Hair follicular keratinocyte (primary cell): ENCODE measurements at places on chromosomes 16 and 17. TPM values are rescaled to one million over a fixed set of nuclear protein-coding genes. Genes with fewer than 3 reads are reported as not detected.

SOX15 gene
- 141 and 207 TPM in 2 replicates for total RNA-seq

ZNF652 gene
- 6.0 and 7.1 TPM in 2 replicates for total RNA-seq

MMP15 gene
- 9.1 and 9.5 TPM in 2 replicates for total RNA-seq

PRAC2 gene
- total RNA-seq = not detected in 2 replicates

UBTF gene
- total RNA-seq = 28.7 and 34.2 TPM in 2 replicates

RNF227 gene
- total RNA-seq = 2.6 and 5.9 TPM in 2 replicates

MT4 gene
- total RNA-seq = not detected in 2 replicates
